ENCODE measurements at places on chromosomes 5 and 9.

- DNase-seq: no peak
Measured at GRCh38 chr9:75087289-75087823, 599 bp downstream of the NMRK1 start.

DNA sequence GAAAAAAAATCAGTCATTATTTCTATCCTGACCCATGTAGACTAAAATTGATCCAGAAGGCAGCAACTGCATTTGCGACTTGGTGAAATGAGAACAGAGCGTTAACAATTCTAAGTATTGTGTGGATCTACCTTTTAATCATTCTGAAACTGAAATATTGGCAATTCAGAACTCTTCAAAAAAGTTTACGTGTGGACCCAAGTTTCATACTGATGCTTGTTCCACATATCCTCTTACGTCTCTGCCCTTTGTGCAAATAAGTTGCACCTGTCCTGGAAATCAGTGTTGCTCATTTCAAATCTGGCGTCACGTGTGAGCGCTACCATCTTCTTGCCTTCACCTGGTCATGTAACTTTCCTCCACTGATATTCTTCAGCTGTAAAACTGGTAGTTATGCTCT lies 74.7 kb downstream of the NTRK2 start:
- no peak for DNase-seq

- DNase-seq: no peak
Measured at GRCh38 chr5:34735491-34736426, 79.6 kb downstream of the RAI14 start.

GRCh38 chr5:33601881-33602280 lies 161.1 kb downstream of the TARS1 start:
- no peak for DNase-seq

DNA sequence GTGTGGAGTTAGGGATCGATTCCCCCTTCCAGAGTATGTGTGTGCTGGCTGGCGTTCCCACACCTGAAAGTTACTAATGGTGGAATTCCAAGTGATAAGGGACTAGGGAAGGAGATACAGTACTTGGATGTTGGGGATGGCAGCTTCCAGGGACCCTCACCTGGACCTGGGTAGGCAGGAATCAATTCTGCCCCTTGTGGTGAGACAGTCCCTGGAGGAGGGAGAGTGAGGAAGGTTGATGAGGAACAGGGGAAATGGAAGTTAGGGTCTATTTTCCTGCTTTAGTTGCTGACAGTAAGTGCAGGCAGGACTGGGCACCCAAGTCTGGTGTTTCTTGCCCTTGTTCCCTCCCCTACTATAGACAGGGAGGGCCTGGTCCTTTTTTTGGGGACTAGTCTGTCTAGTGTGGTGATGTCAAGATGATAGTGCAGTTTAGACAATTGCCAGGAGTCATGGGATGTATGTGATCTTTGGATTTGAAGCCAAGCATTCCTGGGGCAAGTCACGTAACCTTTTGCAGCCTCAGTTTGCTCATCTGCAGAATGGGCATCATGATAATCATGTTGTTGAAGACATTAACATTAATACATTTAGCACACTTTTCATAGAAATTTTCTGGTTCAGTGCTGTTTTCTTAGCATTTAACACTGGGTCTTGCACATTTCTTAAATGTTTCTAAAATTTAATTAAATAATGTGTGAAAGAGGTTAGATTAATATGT lies 51.7 kb downstream of the DAB2IP start:
- DNase-seq: no peak

- no peak for DNase-seq
Measured at GRCh38 chr5:88879724-88880123, 3.3 kb downstream of the MEF2C start.

- DNase-seq: no peak
Measured at GRCh38 chr9:120308495-120308894, 271.5 kb downstream of the CDK5RAP2 start.

GRCh38 chr5:72133212-72133990 lies 26.1 kb downstream of the MAP1B start:
- no peak for DNase-seq

DNA sequence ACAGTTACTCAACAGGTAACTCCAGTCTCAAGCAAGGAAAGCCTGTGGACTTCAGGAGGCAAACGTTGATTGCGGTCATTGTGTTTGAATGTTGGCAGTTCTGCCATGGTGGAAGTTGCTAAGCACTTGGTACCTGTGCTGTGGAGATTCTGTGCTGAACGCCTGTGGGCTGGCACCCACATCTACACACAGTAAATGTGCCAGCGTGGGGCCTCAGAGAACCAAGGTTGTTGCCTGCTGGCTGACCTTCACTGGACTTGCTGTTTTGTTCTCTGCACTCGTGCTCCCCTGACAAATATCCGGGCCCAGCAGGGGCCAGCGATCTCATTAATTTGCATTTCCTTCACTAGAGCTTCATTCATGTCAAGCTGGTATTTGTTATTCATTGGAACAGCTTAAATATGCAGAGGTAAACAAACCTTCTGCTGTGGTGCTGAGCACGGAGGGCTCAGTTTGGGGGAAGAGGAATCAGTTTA lies 141.8 kb downstream of the PRKACG start:
- peak; percentile 94 for DNase-seq

GRCh38 chr5:143248391-143248790 lies 155.1 kb downstream of the NR3C1 start:
- no peak for DNase-seq

DNA sequence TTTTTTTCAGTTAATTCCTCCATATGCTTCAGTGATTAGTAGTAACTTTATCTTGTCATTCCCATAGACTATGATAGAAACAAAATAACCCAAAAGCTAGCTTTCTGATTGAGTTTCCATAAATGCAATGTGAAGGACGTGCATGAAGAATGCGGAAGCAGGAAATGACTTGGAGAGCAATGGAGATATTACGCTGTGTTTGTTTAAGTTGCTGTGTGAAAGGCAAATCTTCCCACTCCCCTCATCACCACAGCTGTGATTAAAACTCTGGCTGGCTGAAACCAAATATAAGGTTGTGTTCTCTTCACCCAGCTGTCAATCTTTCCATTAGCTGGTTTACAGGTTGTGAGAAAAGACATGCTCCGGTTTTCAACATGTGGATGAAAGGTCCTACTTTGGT lies 83.9 kb downstream of the NR2F1-AS1 start:
- DNase-seq: no peak

DNA sequence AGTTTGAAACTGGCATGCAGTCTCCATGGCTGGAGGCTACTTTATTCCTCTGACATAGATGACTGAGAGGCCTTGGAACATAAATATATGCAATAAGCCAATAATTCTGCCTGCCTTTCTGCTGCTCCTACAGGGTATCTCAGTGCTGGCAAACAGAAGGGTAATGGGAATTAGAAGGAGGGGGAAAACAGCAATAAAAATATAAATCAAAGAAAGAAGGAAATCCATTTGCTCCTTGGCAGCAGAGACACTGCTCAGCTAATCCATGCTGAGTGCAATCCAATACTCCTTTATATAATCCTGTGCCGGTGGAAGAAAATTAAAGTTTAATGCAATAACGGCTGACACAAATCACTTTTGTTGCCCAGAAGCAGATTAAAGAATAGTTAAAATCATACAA lies 478.9 kb downstream of the SPATA31D1 start:
- no peak for DNase-seq

DNA sequence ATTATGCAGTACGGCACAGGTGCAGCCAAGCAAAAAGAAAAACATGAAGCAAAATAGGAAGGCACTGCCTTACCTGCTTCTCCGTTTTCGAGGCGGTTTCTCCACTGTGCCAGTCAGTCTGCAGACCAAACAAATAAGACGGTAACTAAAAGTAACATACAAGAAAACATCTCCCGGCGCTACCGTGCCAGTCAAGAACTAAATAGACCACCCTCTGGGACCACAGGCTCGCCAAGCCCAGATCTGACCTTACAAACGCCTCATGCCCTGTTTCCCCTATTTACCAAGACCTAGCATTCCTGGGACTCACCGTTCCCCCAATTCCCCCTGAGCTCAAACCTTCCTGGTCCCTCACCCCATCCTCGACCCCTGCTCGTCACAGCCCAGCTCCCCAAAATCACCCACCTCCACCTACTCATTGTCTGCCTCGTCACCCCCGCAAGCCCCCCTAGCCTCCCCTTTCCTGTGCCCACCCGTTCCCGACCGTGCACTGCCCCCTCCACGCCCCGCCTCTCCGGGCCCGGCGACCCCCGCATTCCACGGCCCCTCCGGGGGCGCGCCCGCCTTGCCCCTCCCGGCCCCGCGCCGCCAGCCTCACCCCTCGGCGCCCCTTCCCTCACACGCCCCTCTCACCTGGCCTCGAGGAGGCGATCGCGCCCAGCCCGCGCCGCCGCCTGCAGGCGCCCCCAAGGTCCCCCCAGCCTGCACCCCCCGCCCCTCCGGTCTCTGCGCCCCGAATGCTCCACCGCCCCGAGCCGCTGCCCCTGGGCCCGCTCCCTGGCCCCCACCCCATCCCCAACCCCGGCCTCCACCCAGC lies 560 bp downstream of the SCAI start:
- DNase-seq: no peak

DNA sequence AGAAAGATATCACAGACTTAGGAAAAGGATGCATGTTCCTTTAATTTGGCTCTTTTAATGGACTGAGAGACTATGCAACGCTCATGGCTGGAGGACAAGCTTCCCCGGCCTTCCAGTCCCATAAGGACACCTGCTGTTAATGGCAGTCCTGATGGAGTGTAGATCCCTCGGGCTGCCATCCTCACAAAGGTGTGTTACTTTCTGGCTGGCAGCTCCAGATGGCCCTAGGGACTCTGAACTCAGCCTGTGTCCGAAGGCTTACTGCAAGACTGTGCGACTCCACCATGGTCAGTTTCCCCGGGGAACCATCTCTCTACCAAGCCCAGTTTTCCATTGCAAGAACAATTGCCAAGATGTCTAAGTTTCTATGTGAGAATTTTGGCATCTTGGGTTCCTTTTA lies 25.5 kb upstream of the KCNIP1 start:
- no peak for DNase-seq

- DNase-seq: no peak
Measured at GRCh38 chr5:6818594-6819511, 105.6 kb downstream of the TENT4A start.

DNA sequence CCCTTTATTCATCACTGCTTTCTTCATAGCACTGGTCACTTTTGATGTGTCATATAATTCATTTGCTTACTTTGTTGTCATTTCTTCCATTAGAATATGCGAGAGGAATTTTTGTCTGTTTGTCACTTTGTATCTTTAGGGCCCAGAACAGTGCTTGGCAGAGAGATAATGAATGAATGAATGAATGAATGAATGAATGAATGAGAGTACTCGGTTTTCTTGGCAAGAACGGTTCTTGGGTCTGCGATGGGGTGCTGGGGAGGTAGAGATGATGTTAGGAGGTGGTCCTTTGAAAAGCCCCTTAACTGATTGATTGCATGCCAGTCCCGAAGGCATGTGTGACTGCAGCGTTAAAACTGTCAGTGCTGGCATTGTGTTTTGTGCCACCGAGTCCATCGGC lies 52.4 kb upstream of the LRRTM2 start:
- DNase-seq: no peak
